Effector memory CD8-positive, alpha-beta T cell (primary cell): ENCODE measurements at places on chromosomes 7 and 10.
A peak's percentile ranks its signal among the peaks of the same experiment; 100 is the strongest.

DNA sequence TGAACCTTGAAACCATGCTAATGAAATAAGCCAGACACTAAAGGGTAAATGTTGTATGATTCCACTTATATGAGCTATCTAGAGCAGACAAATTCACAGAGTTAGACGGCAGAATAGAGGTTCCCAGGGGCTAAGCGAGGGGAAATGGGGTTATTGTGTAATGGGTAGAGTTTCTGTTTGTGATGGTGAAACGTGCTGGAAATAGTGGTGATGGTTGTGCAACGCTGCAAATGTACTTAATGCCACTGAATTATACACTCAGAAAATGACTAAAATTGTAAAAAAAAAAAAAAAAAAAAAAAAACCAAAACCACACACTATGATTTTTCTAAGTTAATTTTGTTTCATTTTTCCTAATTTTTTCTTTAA, 30.0 kb downstream of the SFXN4 start:
- DNase-seq, result no peak

DNA sequence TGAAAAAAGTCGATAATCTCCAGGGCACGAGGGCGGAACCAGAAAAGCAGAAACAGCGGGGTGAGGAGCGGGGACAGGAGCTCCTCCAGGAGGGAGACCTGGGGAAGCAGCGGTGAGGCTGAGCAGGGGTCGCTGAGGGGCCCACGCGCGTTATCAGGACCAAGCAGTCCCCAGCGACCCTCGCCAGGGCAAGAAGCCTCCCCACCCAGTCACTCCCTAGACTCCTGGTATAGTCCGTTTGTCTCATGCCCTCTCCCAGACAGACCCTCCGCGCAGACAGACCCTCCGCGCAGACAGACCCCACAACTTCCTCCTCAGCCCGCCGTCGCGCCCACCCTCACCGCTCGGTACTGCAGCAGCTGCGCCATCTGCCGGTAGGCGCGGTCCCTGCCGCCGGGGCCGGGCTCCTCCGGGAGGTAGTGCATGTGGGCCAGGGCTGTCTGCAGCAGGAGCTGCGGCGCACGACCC, 6.3 kb downstream of the ATG9B start:
- peak; percentile 77 for DNase-seq

DNA sequence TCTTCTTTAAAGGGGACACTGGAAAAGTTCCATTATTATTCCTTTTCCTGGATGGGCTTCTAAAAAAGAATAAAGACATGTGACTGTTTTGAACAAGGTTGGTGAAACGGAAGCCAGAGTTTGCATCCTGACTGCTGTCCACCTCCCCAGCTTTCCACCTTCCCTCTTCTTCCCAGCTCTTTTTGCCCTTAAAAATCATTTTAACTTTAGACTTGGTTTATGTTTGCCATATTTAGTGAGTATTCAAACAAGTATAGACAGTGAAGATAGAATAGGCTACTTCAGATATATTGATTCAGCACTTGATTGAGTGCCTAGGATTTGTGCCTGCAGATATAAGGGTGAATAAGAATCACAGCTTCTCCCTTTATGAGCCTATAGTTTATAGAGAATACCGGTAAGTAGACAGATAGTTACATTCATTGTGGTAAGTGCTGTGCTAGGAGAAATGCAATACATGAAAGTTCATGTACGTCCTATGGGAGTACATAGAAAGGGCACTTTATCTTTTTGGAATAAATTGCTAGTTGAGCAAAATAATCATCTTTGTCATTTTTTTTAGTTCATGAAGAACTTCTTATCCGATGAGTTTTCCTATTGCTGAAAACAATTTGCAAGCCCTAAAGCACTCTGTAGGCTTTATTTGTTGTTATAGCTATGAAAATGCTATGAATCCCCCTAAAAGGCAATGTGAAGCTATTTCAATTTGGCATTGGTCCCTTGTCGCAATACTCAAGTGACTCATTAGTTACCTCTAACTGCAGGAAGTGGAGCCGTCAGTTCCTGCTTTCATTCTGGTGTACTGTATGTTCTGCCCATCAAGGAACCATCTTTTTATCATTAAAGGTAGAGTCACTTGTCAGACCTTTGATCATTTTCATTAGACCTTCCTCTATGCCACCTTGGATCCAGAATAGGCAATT, 57.2 kb upstream of the STRIP2 start:
- DNase-seq, result no peak

GRCh38 chr7:82209179-82209747, 234.3 kb downstream of the CACNA2D1 start:
- no peak for DNase-seq

DNA sequence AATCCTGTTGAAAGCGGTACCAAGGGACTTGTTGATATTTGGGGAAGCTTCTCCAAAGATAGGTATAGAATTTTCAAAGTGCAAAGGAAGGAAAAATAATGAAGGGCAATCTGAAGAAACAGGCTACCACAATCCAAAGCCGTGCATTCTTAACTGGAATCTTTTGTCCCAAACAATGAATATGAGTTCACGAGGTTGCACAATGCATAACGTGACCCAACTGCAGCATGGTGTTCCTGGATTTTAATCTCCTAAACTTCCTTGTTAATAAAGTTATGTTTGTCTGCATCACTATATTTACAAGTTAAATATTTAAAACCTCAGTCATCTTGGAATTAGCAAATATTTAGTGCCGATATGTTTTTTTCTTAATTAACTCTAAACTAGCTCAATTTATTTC, 203.7 kb downstream of the WDR11 start:
- no peak for DNase-seq

- no peak for DNase-seq
These were observed 120.9 kb downstream of the TWIST1 start for GRCh38 chr7:18996583-18996982.

DNA sequence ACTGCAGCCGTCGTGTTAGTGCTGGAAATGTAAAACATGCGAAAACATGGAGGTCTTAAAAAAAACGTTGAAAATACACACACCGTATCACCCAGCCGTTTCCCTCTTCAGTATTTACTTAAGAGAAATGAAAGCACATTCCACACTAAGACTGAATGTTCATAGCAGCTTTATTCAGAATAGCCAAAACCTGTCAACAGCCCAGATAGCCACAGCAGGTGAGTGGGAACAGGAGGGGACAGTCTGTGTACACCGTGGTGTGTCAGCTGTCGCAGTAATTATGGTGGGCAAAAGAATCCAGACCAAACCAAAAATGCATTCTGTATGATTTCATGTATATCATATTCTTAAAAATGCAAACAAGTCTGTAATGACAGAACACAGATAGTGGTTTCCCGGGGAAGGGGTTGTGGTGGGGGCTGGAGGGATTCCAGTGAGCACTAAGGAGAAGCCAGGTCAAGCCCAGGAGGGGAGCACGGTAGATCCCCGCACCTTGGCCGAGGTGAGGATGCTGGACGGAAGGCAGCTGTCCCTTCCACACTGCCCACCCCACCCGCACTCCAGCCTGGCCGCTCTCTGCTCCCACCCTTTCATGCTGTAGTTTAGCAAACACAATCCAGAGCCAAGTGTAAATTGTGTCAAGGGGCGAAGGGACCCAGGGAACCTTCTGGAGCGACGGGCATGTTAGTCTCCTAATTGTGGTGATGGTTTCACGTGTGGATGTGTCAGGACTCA, 123.6 kb downstream of the NKX6-2 start:
- no peak for DNase-seq

GRCh38 chr10:5594271-5595049, 69.7 kb downstream of the CALML3 start:
- no peak for DNase-seq

DNA sequence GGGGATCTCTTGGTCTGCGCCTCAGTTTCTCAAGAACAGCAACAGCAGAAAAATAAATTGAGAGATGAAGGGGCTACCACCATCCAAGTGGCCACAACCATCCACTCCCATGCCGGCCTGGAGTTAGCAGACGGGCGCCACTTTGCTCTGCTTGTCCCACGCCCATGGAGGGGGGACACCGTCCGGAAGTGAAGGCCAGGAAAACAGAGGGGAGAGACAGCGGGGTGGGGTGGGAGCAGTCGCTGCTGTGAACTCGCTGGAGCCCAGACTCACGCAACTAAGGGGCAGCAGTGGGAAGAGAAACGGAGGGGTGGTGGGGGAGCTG, 135.4 kb downstream of the KIF20B start:
- DNase-seq, result no peak

DNA sequence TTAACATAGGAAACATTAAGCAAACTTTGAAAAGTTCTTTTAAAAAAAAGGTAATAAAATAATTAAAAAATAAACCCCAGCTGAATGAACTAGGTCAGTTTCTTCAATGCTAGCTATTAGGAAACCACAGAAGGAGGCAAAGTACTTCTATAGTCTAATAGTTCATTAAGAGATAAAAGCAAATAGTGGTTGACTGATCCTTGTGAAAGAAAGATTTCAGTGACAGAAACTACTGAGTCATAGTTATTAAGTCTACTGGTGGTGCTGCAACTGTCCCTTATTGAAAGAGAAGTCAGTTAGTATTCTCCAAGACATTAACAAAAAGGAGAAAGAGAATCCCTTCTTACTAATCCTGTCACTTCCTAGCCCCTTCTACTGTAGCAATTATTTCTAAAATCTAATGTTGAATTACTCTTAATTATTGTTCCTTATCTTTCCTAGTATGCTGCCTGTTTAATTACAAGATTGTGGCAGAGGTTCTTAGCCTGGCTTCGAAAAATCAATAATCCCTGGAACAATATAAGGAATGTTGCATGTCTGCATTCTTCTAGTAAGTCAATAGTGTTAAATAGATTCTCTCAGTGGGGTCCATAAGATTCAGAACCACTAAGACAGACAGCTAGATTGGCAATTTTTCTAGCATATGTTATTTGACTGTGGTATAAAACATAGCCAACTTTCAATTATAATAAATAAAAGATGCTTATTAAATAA, 18.2 kb downstream of the TCTN3 start:
- DNase-seq, result no peak

DNA sequence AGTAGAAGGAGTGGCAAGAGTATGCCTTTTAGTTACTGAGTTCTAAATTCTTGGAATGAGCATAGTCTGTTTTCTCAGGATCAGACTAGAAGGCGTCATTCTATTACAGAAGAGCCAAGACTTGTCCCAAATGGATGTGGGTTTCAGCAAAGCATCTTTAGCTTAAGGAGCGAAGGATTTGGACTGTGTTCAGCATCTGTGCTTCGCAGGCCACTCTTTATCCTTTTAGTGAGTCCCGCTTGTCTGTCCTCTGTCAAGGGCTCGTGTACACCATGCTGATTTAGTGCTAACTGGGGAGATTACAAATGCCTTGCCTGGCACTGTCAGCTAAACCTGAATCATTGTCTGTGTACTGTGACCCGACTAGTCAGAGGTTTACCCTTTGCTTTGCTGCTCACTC, 465.7 kb downstream of the AUTS2 start:
- no peak for DNase-seq

GRCh38 chr7:466465-467191, 53.0 kb downstream of the PDGFA start:
- DNase-seq, result no peak

DNA sequence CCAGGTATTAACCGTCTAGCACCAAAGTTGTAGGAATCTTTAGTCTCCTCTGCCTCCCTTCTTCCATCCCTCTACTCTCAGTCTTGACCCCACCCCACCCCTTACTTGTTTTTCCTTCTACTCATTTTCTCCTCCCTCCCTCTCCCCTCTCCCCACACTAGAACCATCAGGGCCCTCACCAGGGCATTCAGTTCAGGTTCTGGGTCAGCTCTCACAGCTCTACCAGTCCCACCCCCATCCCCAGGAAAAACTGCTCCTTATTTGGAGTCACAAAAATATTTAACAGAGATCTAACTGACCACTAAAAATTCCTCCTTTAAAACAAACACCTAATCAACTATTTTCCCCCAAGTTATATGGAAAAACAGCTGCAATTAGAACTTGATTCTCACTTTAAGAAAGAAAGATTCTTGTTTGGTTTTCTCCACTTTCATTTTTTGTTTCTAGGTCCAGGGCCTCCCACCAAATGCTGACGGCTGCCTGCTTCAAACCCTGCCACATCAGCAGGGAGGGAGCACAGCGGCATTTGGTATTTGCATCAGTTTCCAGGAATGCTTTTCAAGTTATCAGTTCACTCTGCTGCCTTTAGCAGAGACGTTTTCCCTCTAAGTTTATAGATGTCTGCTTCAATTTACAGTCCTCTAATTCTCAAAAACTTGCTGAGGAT, 2.8 kb upstream of the COL1A2 start:
- no peak for DNase-seq

DNA sequence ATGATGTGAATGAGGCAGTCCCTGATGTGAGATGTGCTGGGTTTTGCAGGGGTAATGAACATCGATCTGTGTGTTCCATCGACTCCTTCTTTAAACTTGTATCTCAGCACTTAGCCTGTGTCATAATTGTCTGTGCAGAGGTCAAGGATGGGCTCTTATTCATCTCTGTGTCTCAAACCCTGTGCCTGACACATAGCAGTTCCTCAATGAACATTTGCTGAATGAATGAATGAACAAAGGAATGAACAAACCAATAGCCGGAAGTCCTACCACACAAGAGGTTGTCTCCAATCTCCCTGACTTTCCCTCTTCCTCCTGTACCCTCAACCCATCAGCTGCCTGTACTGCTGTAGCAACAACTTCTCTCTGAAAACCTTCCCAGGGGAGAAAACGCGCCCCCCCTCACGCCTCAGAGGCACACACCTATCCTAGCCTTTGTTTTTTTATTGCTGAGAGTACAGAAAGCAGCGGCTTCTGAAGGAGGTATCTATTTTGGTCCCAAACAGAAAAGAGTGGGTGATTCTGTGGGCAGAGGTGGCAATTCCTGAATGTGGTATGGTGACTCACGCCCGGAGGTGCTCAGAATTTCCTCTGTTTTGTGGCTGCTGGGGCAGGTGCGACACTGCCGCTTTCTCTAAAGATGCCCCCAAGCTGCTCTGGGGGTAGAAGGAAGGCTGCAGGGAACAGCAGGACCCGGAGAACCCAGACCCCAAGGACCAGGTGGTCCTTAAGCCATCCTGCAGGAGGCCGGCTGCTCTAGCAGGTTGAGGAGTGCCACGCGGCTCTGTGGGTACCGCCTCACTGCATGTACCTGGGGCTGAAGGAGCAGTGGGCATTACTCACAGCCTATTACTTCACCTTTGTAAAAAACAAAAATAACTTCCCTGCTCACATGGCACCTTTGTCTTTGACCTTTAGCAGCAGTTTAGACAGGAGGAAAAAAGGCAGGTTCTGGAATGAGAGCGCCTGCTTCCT, 9.6 kb downstream of the IL2RA start:
- DNase-seq, result peak; percentile 64

GRCh38 chr7:25731068-25731845, 420.7 kb upstream of the NFE2L3 start:
- no peak for DNase-seq

DNA sequence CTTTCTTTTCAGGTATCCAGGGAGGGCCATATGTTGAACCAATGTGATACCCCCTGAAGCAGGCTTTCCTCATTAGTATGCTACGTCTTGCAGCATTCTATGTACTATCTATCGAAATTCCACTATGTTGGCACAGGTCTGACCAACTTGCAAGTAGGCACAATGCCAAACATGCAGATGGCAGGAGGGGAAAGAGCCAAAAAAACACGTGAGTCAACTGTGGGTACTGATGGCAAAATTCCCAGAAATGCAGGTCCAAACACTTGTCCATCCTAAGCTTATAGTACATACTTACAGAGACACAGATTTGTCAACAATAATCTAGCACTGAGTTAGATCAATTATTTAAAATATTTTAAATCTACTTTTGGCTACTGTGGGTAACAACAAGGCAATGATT, 394.9 kb downstream of the DGKB start:
- no peak for DNase-seq

GRCh38 chr10:5490698-5491464, 8.5 kb downstream of the CALML5 start:
- no peak for DNase-seq

- no peak for DNase-seq
These were observed 82.2 kb downstream of the TSPAN12 start for GRCh38 chr7:120775755-120776154.
